ENCODE measurements at places on chromosomes 16 and 17. TPM values are rescaled to one million over a fixed set of nuclear protein-coding genes. Genes with fewer than 3 reads are reported as not detected.

Gene FKBP10
- 61.1 TPM for total RNA-seq

Gene FNDC8
- not detected for total RNA-seq

Gene KRT24
- 4.9 TPM for total RNA-seq

Gene CHMP6
- 43.4 TPM for total RNA-seq

Gene CNGB1
- total RNA-seq, result 1.9 TPM

Gene UMOD
- total RNA-seq, result not detected

Gene CDR2
- total RNA-seq, result 21.7 TPM

Gene METTL26
- total RNA-seq, result 91.1 TPM
